ENCODE measurements at places on chromosomes 7 and 10. TPM values are rescaled to one million over a fixed set of nuclear protein-coding genes. Genes with fewer than 3 reads are reported as not detected.

The MCM10 gene
- 0.62 TPM for total RNA-seq

The PLXNA4 gene
- total RNA-seq: 17.6 TPM

The NUPR2 gene
- total RNA-seq: not detected

The SFRP4 gene
- 0.32 TPM for total RNA-seq

DNA sequence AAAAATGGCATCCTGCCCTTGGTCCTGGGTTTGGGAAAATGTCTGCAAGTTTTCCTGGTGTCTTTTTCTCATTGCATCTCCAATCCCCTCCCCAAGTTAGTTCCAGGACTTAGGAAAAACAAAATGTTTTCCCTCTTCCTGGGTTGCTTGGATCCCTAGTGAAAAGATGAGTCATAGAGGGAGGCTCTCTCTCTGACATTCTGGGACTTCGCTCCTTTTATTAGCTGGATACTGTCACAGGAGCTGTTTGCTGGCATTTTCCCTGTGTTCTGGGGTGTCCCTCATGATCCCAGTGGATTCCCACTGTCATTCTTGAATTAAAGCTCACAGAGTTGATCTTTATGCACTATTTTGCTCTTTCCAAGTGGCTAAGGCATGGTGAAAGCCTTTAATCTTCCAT, 316.4 kb upstream of the MBL2 start:
- DNase-seq: no peak

- DNase-seq: no peak
Measured at GRCh38 chr10:126049759-126050700, 153.7 kb downstream of the FANK1 start.

- DNase-seq: no peak
Measured at GRCh38 chr7:1112109-1112508, 24.2 kb downstream of the GPER1 start.

GRCh38 chr7:94004024-94004951, at the start of gene BET1:
Gene BET1, minus strand, starts transcription at chr7:94004355. Its CDS starts 139 bp downstream, at chr7:94004216.
- DNase-seq: peak; percentile 99

- DNase-seq: no peak
Measured at GRCh38 chr10:4669585-4669984, 156.4 kb upstream of the AKR1E2 start.

DNA sequence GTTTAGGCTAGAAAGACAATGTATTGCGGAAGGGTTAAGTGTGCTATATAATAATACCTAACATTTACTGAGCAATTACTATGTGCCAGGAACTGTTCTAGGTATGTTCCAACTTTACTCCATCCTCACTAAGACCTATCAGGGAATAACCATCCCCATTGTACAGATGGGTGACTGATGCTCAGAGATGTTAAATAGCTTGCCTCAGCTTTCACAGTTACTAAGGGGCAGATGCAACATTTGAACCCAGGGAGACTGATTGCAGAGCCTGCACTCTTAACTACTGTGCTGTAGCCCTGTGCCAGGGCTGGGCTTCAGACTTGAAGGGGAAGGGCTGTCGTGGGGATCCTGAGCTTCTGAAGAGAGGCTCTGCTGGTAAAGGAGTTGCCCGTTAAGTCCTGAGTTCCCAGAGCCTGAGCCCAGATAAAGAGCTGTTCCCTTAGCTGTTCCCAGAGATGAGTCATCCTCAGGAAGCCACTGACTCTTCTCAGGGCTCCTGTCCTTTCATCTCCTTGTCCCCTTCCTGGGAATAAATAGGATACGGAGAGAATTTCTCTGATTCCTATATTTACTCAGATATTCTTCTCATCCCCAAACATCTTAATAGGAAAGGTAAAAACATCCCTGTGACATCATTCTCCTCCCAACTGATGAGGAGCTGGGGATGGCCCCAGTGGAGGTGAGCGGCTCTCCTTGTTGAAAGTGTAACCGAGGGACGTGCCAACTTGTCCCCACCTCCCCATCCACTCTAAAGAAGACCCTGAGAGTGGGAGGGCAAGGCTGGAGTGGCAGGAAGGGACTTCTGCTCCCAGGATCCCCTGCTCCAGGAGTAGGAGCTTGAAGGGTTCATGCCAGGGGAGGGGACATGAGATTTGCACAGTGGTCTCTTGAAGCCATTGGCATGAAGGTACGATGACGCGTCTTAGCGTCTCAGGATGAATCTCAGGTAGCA, 28.0 kb upstream of the HABP2 start:
- DNase-seq: no peak
